Activated CD8-positive, alpha-beta T cell treated with anti-CD3 and anti-CD28 coated beads, Interleukin-2, amount 10 ng/mL, durations not matched to agents 7 days and 5 days (primary cell): ENCODE measurements at places on chromosomes 6 and 20. TPM values are rescaled to one million over a fixed set of nuclear protein-coding genes. Genes with fewer than 3 reads are reported as not detected.

Gene ADRM1
- 103 TPM for total RNA-seq

DNA sequence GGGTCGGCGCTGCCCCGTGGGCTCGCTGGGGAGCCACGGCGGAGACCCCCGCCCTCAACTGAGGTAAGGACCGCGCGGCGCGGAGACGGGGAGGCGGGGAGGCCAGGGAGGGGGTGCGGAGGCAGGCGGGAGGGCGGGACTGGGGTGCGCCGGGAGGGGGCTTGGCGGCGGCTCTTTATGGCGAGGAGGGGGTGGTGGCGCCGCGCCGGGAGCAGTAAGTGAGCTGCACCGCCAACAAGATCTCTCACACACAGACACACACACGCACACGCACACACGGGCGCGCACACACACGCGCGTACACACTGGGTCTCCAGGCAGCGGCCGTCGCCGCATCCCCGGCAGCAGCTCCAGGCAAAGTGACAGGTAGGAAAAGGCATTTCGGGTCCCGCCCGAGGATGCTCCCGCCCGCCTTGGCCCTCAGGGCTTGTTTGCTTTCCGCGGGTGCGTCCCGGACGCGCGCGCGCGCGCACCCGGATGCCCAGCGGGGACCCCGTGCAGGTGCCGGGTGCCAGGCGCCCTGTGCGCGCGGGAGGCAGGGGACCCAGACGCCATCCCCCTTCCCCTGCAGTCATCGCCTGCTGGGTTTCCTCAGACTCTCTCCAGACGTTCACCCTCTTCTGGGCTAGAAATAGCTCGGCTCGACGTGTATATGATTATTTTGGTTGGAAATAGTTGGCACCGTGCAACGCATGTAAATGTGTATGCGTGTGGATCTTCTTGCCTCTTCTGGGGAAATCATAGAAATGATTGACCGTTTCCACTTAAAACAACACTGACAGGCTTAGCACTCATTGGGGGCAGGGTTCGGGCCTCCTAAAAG lies at the start of gene PLCB4:
TSS of gene PLCB4 (plus strand) at position 247 of the 823 bp plus-strand sequence. CDS start 238,728 bp downstream, outside the sequence.
- no peak for DNase-seq

DNA sequence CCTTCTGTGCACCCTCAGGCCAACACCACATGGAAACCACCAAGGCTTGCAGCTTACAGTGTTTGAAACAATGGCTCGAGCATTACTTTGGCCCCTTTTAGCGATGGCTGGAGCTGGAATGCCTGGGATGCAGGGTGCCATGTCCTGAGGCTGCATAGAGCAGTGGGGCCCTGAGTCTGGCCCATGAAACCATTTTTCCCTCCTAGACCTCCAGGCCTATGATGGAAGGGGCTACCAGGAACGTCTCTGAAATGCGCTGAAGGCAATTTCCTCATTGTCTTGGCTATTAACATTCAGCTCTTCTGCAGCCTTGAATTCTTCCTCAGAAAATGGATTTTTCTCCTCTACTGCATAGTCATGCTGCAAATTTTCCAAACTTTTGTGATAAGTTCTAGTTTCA lies 29.9 kb upstream of the SERINC1 start:
- DNase-seq = no peak

DNA sequence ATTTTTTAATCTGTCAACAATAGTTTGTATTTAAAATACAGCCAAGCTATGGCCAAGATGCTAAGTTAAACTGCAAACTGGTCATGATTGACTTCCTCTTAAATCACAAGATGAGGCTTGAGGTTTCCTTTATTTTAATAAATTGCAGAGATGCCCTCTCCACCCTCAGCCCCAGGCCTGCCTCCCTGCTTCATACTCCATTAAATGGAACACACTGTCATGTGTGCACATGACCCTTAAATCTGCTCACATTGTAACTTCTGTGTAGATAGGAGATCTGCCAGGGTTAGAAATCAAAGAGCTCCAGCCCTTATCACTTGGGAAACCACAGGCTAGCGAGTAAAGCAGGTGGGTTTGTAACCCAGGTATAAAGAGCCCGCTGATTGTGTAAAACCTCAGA lies 20.8 kb downstream of the DUSP22 start:
- DNase-seq = no peak

Gene MEP1A
- total RNA-seq = not detected

GRCh38 chr6:106591111-106591825 lies 38.0 kb downstream of the RTN4IP1 start:
- no peak for DNase-seq
